Testis (tissue), 5 donors: ENCODE measurements at places on chromosomes 11 and 22. TPM values are rescaled to one million over a fixed set of nuclear protein-coding genes. Genes with fewer than 3 reads are reported as not detected.
A peak's percentile ranks its signal among the peaks of the same experiment; 100 is the strongest.

Gene DSCAML1
- 3.0 TPM for total RNA-seq

Gene DYNC2H1
- 43.1 TPM for total RNA-seq

Gene KIF18A
- total RNA-seq: 22.5 TPM

Gene RHOG
- total RNA-seq: 58.3 TPM

Gene OR6Q1
- total RNA-seq: not detected

Gene MFNG
- total RNA-seq: 8.2 TPM

Gene FIBIN
- 5.3 TPM for total RNA-seq

Gene OSBPL5
- total RNA-seq: 13.2 TPM

- peaks cover under 1% of the 10 kb centered on the region for H3K4me1 ChIP-seq
- no peaks in the 10 kb centered on the region for H3K27me3 ChIP-seq
- no peak for DNase-seq
- no peak overlapping the region for H3K27ac ChIP-seq
- no peaks in the 10 kb centered on the region for H3K36me3 ChIP-seq
Observed at GRCh38 chr22:19980766-19981165, 35.9 kb downstream of the ARVCF start.

DNA sequence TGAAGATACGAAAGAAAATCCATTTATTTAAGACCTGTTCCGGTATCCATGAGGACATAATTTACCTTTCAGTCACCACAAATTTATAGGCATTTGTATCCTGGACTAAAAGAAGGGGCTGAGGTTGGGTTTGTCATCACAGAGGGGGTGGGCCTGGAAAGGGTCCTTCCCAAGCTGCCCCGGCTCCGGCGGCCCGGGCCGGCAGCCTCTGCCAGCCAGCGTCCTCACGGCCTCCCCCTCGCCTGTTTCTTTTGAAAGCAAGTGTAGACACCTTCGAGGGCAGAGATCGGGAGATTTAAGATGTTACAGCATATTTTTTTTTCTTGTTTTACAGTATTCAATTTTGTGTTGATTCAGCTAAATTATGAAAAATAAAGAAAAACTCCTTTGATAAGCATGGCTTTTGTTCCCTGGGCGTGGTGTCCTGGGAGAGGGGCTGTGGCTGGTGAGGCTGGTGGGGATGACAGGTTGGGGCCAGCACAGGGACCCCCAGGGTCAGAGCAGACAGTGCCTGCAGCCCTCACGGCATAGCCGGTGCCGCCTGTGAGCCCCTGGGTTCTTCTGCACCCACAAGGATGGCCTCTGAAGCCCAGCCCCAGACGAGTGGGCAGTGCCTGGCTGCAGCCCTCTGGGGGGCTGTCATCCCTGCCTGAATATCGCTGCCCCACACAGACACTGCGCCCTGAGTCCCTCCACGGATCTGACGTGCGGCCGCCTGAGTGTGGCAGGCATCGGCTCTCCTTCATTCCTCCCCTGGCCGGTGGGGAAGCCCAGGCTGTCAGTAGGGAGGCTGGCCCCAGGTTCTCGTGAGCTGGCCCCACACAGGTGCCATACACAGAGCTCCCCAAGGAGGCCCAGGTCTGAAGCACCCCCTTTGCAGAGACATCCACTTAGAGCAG, 1075.9 kb downstream of the BRD1 start:
- no peaks in the 10 kb centered on the region for H3K27me3 ChIP-seq
- DNase-seq: peak; percentile 9
- no peaks in the 10 kb centered on the region for H3K36me3 ChIP-seq
- H3K4me1 ChIP-seq: no peaks in the 10 kb centered on the region
- no peak overlapping the region for H3K4me3 ChIP-seq

GRCh38 chr11:60863550-60864521, 3.5 kb upstream of the ZP1 start:
- no peak overlapping the region for H3K4me3 ChIP-seq
- H3K27me3 ChIP-seq: no peaks in the 10 kb centered on the region
- peaks cover 11% of the 10 kb centered on the region for H3K4me1 ChIP-seq
- no peaks in the 10 kb centered on the region for H3K36me3 ChIP-seq
- peak; percentile 15 for DNase-seq
- no peak overlapping the region for H3K27ac ChIP-seq

DNA sequence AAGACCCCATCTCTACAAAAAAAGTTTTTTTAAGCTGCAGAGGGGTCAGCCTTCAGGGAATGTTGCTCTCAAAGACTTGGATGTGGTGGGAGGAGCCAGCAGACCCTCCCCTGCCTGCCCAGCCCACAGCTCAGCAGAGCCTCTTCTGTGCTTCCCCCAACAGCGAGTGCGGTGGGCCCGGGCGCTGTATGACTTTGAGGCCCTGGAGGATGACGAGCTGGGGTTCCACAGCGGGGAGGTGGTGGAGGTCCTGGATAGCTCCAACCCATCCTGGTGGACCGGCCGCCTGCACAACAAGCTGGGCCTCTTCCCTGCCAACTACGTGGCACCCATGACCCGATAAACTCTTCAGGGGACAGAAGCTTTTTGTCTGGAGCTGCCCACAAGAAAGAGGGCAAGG, 10.5 kb downstream of the TMA7B start:
- H3K27ac ChIP-seq: no peak overlapping the region
- no peaks in the 10 kb centered on the region for H3K36me3 ChIP-seq
- no peak for DNase-seq

DNA sequence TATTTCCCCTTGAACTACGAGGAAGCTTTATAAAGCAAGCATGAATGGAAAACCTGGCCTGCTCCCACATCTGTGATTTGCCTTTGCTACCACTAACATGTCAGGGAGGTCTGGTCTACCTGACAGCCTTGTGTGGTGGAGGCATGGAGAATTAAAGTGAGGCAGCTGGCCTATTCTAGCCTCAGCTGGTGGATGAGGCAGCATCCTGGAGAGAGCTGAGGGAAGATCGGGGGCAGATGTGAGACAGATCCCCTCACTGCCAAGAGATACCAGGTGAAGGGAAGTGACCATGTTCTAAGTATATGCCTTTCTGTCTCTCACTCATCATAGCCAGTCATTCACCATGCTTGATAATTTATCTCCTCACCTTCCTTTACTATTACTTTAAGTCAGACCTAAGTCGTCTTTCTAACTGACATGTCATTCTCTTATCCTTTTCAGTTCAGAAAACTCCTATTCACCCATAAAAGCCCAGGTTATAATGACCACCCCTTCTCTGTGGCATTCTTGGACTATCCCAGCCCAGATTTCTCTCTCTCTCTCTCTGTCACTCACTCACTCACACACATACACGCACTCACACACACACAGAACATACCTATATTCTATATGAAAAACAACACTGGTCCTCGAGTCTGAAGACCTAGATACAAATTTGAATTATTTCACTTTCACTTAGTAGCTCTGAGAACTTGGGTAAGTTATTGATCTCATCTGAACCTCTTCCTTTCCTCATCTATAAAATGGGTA, 90.7 kb downstream of the CSNK2A3 start:
- no peaks in the 10 kb centered on the region for H3K36me3 ChIP-seq
- no peak overlapping the region for H3K4me3 ChIP-seq
- DNase-seq: no peak
- H3K4me1 ChIP-seq: no peaks in the 10 kb centered on the region
- H3K27me3 ChIP-seq: no peaks in the 10 kb centered on the region
- no peak overlapping the region for H3K27ac ChIP-seq

DNA sequence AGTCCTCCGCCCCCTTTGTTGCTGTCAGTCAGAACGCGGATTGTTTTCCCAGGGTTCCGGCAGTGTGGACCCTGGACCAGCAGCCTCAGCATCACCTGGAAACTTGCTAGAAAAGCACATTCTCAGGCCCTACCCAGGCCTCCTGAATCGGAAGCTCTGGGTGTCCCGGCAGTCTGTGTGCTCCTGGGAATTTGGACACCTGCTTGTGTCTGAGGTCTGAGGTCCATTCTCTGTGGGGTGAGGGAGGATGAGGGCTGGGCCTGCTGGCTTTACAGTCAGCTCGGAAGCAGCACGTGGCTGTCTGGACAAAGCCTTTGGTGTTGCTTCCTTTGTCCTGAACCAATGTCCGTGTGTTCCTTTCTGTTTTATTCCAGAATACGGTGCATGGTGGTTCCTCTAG, 299.7 kb downstream of the TBC1D22A start:
- no peaks in the 10 kb centered on the region for H3K36me3 ChIP-seq
- no peaks in the 10 kb centered on the region for H3K27me3 ChIP-seq
- no peak overlapping the region for H3K27ac ChIP-seq
- H3K4me1 ChIP-seq: no peaks in the 10 kb centered on the region

DNA sequence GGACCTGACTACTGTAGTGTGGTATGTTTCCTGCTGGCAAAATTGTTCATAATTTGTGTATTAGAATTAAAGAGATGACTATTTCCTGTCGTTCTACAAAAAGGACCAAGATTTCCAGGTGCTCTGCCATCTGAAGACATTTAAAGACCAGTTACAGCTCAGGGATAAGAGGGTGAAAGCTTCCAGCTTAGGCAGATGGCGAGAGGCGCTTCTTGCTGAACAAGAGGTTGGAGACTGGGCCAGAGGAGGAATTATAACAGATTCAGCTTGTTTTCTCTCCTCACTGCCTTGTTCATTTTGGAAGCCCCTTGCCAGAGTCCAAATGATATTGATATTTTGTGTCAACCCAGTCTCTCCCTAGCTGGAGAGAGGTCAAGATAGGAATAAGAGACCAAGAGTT, 23.1 kb upstream of the NNMT start:
- no peak for DNase-seq
- no peak overlapping the region for H3K27ac ChIP-seq
- no peaks in the 10 kb centered on the region for H3K4me1 ChIP-seq
- no peaks in the 10 kb centered on the region for H3K36me3 ChIP-seq

GRCh38 chr11:115696563-115696962, 192.3 kb upstream of the CADM1 start:
- no peak overlapping the region for H3K27ac ChIP-seq
- H3K4me1 ChIP-seq: peaks cover 5% of the 10 kb centered on the region
- no peaks in the 10 kb centered on the region for H3K27me3 ChIP-seq
- no peak for DNase-seq

DNA sequence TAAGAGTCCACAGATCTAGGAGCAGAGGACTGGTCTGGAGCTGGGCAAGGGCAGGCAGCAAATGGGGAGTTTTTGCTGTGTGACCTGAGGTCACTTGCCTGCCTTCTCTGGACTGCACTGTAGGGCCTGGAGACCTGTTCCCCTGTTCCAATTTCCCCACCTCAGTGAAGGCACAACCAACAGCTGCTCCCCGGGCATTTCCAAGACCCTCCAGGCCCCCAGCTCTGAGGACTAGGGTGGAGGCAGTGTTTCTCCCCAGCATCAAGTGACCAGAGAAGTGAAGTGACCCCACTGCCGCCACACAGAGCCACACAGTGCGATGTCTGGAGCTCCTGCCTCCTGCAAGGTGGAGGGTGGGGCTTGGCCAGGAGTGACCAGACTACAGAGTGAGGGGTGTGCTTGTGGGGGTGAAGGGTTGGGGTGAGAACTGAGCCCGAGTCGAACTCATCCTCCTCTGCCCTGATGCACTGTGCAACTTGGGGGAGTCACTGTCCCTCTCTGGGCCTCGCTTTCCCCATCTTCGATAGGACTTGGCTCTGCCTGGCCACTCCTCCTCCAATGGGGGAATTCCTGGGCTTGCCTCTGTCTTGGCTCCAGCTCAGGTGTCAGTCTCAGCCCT, 21.6 kb downstream of the P2RY2 start:
- no peak overlapping the region for H3K27ac ChIP-seq
- peaks cover 7% of the 10 kb centered on the region for H3K4me1 ChIP-seq
- no peak for DNase-seq
- no peaks in the 10 kb centered on the region for H3K27me3 ChIP-seq
- H3K4me3 ChIP-seq: no peak overlapping the region

- peak; percentile 84 for DNase-seq
- no peak overlapping the region for H3K4me3 ChIP-seq
- no peaks in the 10 kb centered on the region for H3K27me3 ChIP-seq
Observed at GRCh38 chr11:8913961-8914660, 3.1 kb downstream of the AKIP1 start.

GRCh38 chr11:80911666-80912065, 1470.8 kb upstream of the TENM4 start:
- no peaks in the 10 kb centered on the region for H3K27me3 ChIP-seq
- no peak for DNase-seq
- H3K27ac ChIP-seq: no peak overlapping the region
- no peaks in the 10 kb centered on the region for H3K4me1 ChIP-seq
- H3K4me3 ChIP-seq: no peak overlapping the region
- H3K36me3 ChIP-seq: no peaks in the 10 kb centered on the region

- H3K4me1 ChIP-seq: no peaks in the 10 kb centered on the region
- no peaks in the 10 kb centered on the region for H3K36me3 ChIP-seq
- no peaks in the 10 kb centered on the region for H3K27me3 ChIP-seq
Observed at GRCh38 chr11:26753723-26754504, 32.1 kb upstream of the SLC5A12 start.

DNA sequence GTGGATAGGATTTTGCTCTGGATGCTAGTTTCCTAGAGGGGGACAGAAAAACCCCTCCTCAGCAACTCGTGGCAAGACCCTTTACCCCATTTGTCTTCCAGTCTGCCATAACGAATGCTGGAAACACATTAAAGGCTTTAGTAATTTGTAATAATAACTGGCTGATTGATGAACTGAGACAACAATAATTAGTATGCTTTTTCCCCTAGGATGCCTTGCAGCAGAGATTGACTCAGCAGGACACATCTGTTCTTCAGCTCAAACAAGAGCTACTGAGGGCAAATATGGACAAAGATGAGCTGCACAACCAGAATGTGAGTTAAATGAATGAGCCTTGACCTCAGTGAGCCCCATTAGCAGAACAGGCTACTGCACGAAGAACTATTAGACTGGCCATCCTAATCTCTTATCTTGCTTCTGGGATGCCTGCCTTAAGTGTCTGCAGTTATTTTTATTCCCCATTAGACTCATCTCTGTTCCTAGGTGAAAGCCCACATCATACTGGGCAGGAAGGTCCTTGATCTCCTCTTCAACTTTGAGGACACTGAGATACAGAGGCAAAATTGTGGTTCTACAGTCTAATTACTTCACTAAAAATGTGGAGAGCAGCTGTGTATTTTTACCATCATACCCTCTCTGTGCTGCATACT, 32.9 kb upstream of the DLAT start:
- no peaks in the 10 kb centered on the region for H3K36me3 ChIP-seq
- no peak for DNase-seq
- no peaks in the 10 kb centered on the region for H3K4me1 ChIP-seq
- H3K4me3 ChIP-seq: no peak overlapping the region

DNA sequence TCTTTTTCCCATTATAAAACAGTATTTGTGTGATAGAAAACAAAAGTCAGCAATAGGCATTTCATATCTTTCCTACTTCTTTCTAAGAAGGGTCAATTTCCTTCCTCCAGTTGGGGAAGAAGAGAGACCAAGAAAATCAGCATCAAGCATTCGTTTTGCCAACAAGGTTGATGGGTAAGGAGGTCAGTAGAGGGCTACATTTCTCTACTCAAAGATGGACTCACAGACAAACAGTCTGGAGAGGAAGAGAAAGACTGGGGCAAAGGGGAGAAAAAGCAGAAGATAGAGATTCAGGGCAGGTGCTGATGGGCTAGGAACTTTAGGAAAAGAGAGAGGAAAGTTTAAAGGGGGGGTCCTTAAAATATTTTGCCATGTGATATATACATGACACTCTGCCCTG, 8.6 kb upstream of the MTNR1B start:
- no peak overlapping the region for H3K27ac ChIP-seq
- no peak for DNase-seq
- H3K36me3 ChIP-seq: no peaks in the 10 kb centered on the region
- no peaks in the 10 kb centered on the region for H3K4me1 ChIP-seq
- H3K27me3 ChIP-seq: no peaks in the 10 kb centered on the region
- no peak overlapping the region for H3K4me3 ChIP-seq
